Glutamatergic neuron (in vitro differentiated cells): ENCODE measurements at places on chromosomes 1 and 21. TPM values are rescaled to one million over a fixed set of nuclear protein-coding genes. Genes with fewer than 3 reads are reported as not detected.

- peak; percentile 55 for DNase-seq
- no peak overlapping the region for H3K27ac ChIP-seq
- no peaks in the 10 kb centered on the region for H3K36me3 ChIP-seq
These were observed 669 bp downstream of the KCNQ4 start for GRCh38 chr1:40784141-40784770.

The EXO5 gene
- total RNA-seq = 11.9 TPM

GRCh38 chr21:45319461-45320211, 31.9 kb upstream of the POFUT2 start:
- H3K4me3 ChIP-seq = no peak overlapping the region
- no peak overlapping the region for H3K27ac ChIP-seq
- peaks cover 7% of the 10 kb centered on the region for H3K4me1 ChIP-seq
- peaks cover 2% of the 10 kb centered on the region for H3K36me3 ChIP-seq
- no peak for DNase-seq
- peaks cover 2% of the 10 kb centered on the region for H3K27me3 ChIP-seq

The OR2L2 gene
- 0.25 TPM for total RNA-seq

DNA sequence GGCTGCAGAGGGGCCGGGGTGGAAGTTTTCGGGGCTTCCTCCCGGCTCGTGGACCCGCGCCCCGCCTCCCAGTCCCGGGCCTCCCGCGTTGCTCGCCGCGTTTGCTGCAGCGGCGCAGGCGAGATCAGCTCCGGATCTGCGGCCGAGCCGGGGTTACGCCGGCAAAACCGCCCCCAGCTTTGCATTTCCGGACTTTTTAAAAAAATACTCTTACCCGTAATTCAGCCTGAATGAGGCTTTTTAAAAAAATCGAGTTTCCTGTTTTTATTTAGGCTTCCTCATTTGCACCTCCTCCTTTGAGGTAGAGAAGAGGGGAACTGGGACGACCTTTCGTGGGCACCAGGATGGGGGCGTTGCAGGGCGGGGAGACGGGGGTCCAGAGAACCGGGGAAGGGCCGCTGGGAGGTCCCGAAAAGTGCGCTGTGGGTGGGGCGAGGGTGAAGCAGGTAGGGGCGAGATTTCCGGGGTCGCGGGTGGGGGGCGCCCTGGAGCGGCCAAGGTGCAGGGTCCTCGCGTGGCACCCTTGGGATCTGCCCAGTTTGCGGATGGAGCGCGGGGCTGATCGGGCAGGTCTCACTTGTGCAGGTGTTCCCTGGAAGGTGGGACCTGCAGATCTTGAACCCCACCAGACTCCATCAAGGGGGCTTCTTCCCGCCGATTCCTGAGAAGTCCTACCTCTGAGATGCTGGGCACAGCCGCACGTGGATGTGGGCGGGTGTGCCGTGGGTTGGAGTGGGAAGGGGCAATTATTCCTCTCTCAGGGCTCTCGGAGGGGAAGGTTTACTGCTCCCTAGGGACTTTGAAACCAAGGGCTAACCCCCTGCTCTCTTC, 1.1 kb downstream of the PIK3CD start:
- H3K27ac ChIP-seq = no peak overlapping the region
- H3K4me1 ChIP-seq = no peaks in the 10 kb centered on the region
- no peaks in the 10 kb centered on the region for H3K36me3 ChIP-seq
- H3K27me3 ChIP-seq = peaks cover 8% of the 10 kb centered on the region
- H3K4me3 ChIP-seq = peak overlapping the region; percentile 80

GRCh38 chr1:184289825-184290550, 96.8 kb upstream of the C1orf21 start:
- H3K27me3 ChIP-seq = peaks cover 7% of the 10 kb centered on the region
- no peak for DNase-seq
- peaks cover 37% of the 10 kb centered on the region for H3K36me3 ChIP-seq

DNA sequence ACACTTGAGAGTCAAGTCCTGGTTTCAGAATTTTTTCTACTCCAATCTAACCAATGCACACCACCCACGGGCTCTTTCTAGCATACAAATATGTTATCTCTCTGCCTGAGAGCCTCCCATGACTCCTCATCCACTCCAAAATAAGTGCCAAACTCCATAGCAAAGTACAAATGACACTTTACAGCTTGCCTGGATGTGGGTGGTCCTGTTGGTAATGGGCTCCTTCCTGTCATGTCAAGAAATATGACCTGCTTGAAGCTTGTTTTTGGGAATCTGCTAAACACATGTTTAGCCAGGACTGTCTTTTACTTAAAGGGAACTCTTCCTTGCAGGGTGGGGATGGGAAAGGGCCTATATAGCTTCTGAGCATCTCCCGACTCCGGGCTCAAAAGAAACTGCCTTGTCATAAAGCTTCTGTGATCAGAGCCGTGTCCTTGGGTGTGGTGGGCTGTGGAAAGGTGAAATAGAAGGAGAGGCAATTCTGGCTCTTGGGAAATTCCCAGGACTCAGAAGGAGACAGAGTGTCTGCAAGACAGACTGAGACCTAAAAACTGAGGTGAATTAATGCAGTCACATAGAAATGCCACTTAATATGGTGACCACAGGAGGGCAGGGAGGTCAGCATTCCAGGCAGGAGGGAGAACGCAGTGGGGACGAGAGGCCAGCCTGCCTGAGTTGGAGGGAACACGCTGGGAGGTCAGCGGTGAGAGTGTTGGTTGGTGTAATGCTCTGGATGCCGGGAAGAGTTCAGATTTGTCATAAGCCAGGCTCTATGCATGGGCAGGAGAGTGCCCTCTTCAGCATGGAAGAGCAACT, 6.1 kb upstream of the IGFN1 start:
- peaks cover 6% of the 10 kb centered on the region for H3K4me1 ChIP-seq
- H3K36me3 ChIP-seq = peaks cover 5% of the 10 kb centered on the region
- peaks cover 7% of the 10 kb centered on the region for H3K27me3 ChIP-seq
- no peak overlapping the region for H3K27ac ChIP-seq
- no peak overlapping the region for H3K4me3 ChIP-seq

GRCh38 chr1:52856026-52856425, 13.5 kb downstream of the ZYG11A start:
- no peaks in the 10 kb centered on the region for H3K27me3 ChIP-seq
- H3K4me3 ChIP-seq = no peak overlapping the region
- no peak for DNase-seq
- no peaks in the 10 kb centered on the region for H3K36me3 ChIP-seq
- H3K27ac ChIP-seq = no peak overlapping the region

- H3K36me3 ChIP-seq = no peaks in the 10 kb centered on the region
- H3K4me3 ChIP-seq = no peak overlapping the region
- no peak overlapping the region for H3K27ac ChIP-seq
- H3K4me1 ChIP-seq = peaks cover 8% of the 10 kb centered on the region
- DNase-seq = no peak
These were observed 18.0 kb upstream of the LRRC8D start for GRCh38 chr1:89802841-89803240.

- peaks cover 4% of the 10 kb centered on the region for H3K27me3 ChIP-seq
- no peaks in the 10 kb centered on the region for H3K36me3 ChIP-seq
- peaks cover 29% of the 10 kb centered on the region for H3K4me1 ChIP-seq
- H3K4me3 ChIP-seq = no peak overlapping the region
These were observed 9.9 kb upstream of the PAQR6 start for GRCh38 chr1:156257711-156258110.

- DNase-seq = no peak
- no peak overlapping the region for H3K4me3 ChIP-seq
- H3K4me1 ChIP-seq = peaks cover 12% of the 10 kb centered on the region
- no peak overlapping the region for H3K27ac ChIP-seq
These were observed 221.8 kb downstream of the NTNG1 start for GRCh38 chr1:107362468-107363140.

DNA sequence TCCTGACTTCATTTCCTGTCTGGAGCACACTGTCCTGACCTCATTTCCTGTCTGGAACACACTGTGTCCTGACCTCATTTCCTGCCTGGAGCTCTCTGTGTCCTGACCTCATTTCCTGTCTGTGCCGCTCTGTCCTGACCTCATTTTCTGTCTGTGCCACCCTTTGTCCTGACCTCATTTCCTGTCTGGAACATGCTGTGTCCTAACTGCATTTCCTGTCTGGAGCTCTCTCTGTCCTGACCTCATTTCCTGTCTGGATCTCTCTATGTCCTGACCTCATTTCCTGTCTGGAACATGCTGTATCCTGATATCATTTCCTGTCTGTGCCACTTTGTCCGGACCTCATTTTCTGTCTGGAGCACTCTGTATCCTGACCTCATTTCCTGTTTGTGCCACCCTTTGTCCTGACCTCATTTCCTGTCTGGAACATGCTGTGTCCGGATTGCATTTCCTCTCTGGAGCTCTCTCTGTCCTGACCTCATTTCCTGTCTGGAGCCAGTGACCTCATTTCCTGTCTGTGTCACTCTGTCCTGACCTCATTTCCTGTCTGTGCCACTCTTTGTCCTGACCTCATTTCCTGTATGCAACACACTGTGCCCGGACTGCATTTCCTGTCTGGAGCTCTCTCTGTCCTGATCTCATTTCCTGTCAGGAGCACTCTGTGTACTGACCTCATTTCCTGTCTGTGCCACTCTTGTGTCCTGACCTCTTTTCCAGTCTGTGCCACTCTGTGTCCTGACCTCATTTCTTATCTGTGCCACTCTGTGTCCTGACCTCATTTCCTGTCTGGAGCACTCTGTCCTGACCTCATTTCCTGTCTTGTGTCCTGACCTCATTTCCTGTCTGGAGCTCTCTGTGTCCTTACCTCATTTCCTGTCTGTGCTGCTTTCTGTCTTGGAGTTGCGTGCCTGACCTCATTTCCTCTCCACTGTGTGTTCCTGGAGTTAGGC, 27.6 kb downstream of the SKI start:
- DNase-seq = peak; percentile 21
- H3K36me3 ChIP-seq = no peaks in the 10 kb centered on the region
- no peak overlapping the region for H3K27ac ChIP-seq
- H3K27me3 ChIP-seq = peaks cover 20% of the 10 kb centered on the region

GRCh38 chr1:207811920-207812720, 60.3 kb downstream of the CD46 start:
- H3K27ac ChIP-seq = no peak overlapping the region
- no peak overlapping the region for H3K4me3 ChIP-seq
- H3K36me3 ChIP-seq = no peaks in the 10 kb centered on the region
- H3K4me1 ChIP-seq = peaks cover 3% of the 10 kb centered on the region

DNA sequence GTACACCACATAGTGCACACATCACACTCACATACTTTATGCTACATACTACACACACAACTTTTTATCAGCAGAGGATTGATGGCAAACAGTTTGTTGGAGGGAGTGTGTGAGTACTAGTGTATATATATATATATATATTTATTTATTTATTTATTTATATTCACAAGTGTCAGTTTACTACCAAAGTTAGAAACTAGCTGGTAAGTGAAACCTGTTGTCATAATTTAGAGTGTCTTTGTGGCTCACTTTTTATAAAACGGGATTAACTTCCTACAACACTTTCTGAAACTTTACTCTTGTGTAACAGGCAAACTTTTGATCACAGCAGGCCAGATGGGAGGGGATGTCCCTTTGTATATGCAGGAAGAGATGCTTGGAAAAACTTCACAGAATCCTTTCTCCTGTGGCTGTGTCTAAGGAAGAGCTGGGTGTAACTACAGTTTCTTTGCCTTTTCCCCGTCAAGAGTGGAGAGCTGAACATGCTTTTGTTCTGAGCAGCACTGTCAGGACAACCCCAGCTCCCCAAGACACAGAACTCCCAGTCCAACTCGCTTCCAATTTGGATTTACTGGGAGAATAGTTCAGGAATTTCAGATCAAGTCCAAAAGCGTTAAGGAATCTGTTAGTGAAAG, 1.9 kb upstream of the SAMD13 start:
- no peak overlapping the region for H3K27ac ChIP-seq
- no peak for DNase-seq
- H3K36me3 ChIP-seq = no peaks in the 10 kb centered on the region
- H3K27me3 ChIP-seq = peaks cover 3% of the 10 kb centered on the region

DNA sequence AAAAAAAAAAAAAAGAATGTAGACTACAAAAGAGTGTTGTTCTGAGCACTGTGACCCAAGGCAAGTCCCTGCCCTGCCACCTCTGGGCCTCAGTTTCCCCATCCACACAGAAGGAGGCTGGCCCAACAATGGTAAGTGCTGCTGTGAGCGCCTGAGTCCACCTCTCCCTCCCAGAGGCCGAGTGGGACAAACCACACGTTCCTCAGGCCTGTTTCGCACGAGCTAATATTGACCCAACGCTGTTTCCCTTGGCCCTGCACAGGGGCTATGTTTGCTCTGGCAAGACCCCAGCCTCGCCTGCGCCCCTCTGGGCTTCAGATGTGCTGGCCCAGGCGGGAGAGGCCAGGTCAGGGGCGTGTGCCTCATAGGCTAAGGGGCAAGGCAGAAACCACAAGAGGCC, 12.6 kb upstream of the LAPTM5 start:
- H3K36me3 ChIP-seq = no peaks in the 10 kb centered on the region
- H3K27ac ChIP-seq = no peak overlapping the region
- no peak for DNase-seq
- no peak overlapping the region for H3K4me3 ChIP-seq

GRCh38 chr1:183200451-183200850, 14.4 kb downstream of the LAMC2 start:
- no peak overlapping the region for H3K4me3 ChIP-seq
- no peaks in the 10 kb centered on the region for H3K36me3 ChIP-seq
- no peak for DNase-seq

The AIRE gene
- not detected for total RNA-seq

The ANGPTL3 gene
- not detected for total RNA-seq

The LCE7A gene
- total RNA-seq = not detected

- DNase-seq = no peak
- H3K27ac ChIP-seq = no peak overlapping the region
- H3K4me1 ChIP-seq = no peaks in the 10 kb centered on the region
- no peak overlapping the region for H3K4me3 ChIP-seq
These were observed 12.9 kb upstream of the CTSK start for GRCh38 chr1:150820730-150821512.

- no peak overlapping the region for H3K27ac ChIP-seq
- peaks cover 6% of the 10 kb centered on the region for H3K36me3 ChIP-seq
- H3K27me3 ChIP-seq = no peaks in the 10 kb centered on the region
- DNase-seq = no peak
- no peaks in the 10 kb centered on the region for H3K4me1 ChIP-seq
These were observed 28.5 kb upstream of the ANGPTL1 start for GRCh38 chr1:178899402-178899801.

GRCh38 chr1:233368789-233369130, 41.2 kb downstream of the MAP3K21 start:
- H3K27ac ChIP-seq = no peak overlapping the region
- no peak for DNase-seq
- H3K27me3 ChIP-seq = no peaks in the 10 kb centered on the region

- H3K27ac ChIP-seq = no peak overlapping the region
- H3K4me1 ChIP-seq = no peaks in the 10 kb centered on the region
- H3K27me3 ChIP-seq = no peaks in the 10 kb centered on the region
- H3K4me3 ChIP-seq = no peak overlapping the region
- DNase-seq = no peak
These were observed 1208.5 kb upstream of the ADGRL4 start for GRCh38 chr1:80214888-80215540.

The CFHR4 gene
- total RNA-seq = not detected

GRCh38 chr1:228334226-228334935, 72.3 kb downstream of the TRIM11 start:
- peak; percentile 15 for DNase-seq
- H3K4me1 ChIP-seq = no peaks in the 10 kb centered on the region
- no peaks in the 10 kb centered on the region for H3K36me3 ChIP-seq
- H3K4me3 ChIP-seq = no peak overlapping the region

- no peaks in the 10 kb centered on the region for H3K36me3 ChIP-seq
- DNase-seq = no peak
- H3K4me3 ChIP-seq = no peak overlapping the region
- H3K4me1 ChIP-seq = peaks cover 5% of the 10 kb centered on the region
- no peak overlapping the region for H3K27ac ChIP-seq
These were observed 25.8 kb downstream of the OSBPL9 start for GRCh38 chr1:51642739-51643142.

The RAB42 gene
- total RNA-seq = 0.69 TPM
